ENCODE measurements at places on chromosomes 11 and 22. TPM values are rescaled to one million over a fixed set of nuclear protein-coding genes. Genes with fewer than 3 reads are reported as not detected.

Gene GLYATL1
- not detected for total RNA-seq

Gene CASP4
- total RNA-seq, result 96.4 TPM

Gene DEFB131B
- total RNA-seq, result not detected

Gene ADAMTS8
- total RNA-seq, result not detected

Gene AQP11
- 0.82 TPM for total RNA-seq

Gene CARD10
- 0.16 TPM for total RNA-seq

Gene MAP4K2
- 65.0 TPM for total RNA-seq

Gene ART5
- not detected for total RNA-seq

Gene KCNK4
- not detected for total RNA-seq

Gene INS
- total RNA-seq, result not detected

Gene PARVG
- 170 TPM for total RNA-seq

Gene ATM
- 84.3 TPM for total RNA-seq

DNA sequence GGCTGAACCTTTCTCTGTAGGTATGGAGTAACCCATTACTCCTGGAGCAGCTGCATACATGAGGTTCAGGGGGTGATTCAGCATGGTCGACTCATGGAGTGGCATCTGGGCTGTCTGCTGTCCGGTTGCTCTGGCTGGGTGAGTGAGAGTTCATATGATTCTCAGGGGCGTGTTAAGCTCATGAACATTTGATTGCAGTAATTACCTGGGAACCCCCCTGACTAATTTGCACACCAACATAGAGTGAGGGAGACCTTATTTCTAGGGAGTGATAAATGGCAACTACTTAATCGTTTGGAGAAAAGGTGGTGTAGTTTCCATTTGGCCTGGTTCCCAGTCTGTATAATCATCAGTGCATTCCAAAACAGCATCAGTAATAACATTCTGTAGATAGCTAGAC lies 661.9 kb downstream of the ETS1 start:
- no peak overlapping the region for H3K4me3 ChIP-seq
- peaks cover 2% of the 10 kb centered on the region for H3K27me3 ChIP-seq
- no peak overlapping the region for H3K27ac ChIP-seq
- H3K4me1 ChIP-seq, result no peaks in the 10 kb centered on the region
- DNase-seq, result no peak

GRCh38 chr11:113242767-113243397 lies 71.5 kb upstream of the TTC12 start:
- H3K27ac ChIP-seq, result peak overlapping the region; percentile 21
- peaks cover 59% of the 10 kb centered on the region for H3K27me3 ChIP-seq
- peak; percentile 81 for DNase-seq
- peaks cover 14% of the 10 kb centered on the region for H3K4me1 ChIP-seq
- H3K4me3 ChIP-seq, result peak overlapping the region; percentile 61
- H3K36me3 ChIP-seq, result no peaks in the 10 kb centered on the region

GRCh38 chr22:41446057-41446501 lies 522 bp downstream of the TOB2 start:
- H3K4me3 ChIP-seq, result peak overlapping the region; percentile 96
- peak overlapping the region; percentile 96 for H3K27ac ChIP-seq
- H3K27me3 ChIP-seq, result no peaks in the 10 kb centered on the region
- DNase-seq, result peak; percentile 51
- peaks cover 26% of the 10 kb centered on the region for H3K4me1 ChIP-seq

- peaks cover 8% of the 10 kb centered on the region for H3K27me3 ChIP-seq
- peak overlapping the region; percentile 49 for H3K4me3 ChIP-seq
Observed at GRCh38 chr11:47979378-47980087, 826 bp upstream of the PTPRJ start.

- peaks cover 5% of the 10 kb centered on the region for H3K27me3 ChIP-seq
- H3K27ac ChIP-seq, result peak within 1 kb of the TSS; percentile 31
- peaks cover 36% of the 10 kb centered on the region for H3K4me1 ChIP-seq
- no peak within 1 kb of the TSS for H3K4me3 ChIP-seq
- peaks cover 3% of the 10 kb centered on the region for H3K36me3 ChIP-seq
- no peak for DNase-seq
Observed at GRCh38 chr11:18265949-18266348, at the start of gene SAA1. Gene SAA1 (plus strand): TSS chr11:18266264. CDS start chr11:18266888, 624 bp downstream.

DNA sequence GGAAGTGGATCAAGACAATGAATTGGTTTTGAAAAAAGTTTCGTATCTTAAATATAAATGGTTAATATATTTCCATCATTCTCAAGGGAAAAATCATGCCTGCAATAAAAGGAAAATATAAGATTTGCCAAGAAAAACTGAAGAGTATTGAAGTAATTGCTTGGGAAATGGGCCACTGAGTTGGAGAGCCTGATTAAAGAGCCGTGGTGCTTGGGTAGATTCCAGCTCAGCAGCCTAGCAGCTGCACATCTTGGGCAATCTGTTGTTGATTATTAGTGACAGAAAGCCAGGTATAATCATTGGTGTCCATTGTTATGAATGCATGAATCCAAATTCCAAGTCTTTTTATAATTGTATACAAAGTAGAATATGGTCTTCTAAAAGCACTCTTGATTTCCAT lies 800.9 kb upstream of the CHORDC1 start:
- no peak overlapping the region for H3K27ac ChIP-seq
- no peak overlapping the region for H3K4me3 ChIP-seq
- no peak for DNase-seq
